Stomach (tissue), 19 donors: ENCODE measurements at places on chromosomes 2 and 18.

GRCh38 chr2:66470199-66470598, 35.3 kb downstream of the MEIS1 start:
- peak; percentile 50 for DNase-seq

DNA sequence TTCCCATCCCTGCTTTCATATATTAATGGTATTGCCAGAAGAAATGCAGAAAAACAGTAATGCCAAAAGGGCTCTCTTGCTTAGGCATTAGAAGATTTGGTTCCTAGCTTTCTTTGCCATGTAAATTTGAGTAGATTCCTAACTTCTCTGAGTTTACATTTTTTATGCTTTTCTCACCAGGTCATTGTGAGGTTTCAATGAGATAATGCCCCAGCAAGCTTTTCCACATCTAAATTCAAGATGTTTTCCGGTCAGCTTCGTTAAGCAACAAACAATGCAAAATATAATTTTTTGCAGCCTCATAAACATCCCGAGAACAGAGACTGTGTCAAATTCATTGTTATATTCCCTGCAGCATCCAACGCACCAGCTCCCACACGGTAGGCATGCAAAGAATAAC, 44.9 kb downstream of the NCKAP5 start:
- DNase-seq: no peak

DNA sequence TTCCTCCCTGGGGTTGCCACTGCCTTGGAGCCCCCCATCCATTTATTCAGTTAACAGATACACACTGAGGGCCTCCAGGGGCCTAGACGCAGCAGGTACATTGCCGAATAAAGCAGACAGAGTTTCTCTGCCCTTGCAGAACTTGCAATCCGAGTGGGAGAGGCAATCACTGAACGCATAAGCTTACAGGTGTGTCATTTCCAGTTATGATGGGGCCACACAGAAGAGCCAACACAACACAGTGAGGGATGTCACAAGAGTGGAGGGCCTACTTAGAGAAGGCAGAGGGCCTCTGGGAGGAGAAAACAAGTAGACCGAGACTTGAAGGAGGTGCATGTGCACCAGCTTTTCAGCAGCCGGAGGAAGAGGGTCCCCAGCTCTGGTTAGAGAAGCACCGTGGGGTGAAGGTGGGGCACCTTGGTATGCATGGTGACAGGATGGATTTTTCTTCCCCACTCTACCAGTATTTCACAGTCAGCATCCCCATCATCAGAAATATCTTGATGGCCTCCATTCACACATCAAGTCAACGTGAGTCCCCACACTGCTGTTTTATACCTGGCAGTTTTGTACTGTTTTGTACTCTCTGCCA, 150.9 kb downstream of the SMAD7 start:
- DNase-seq: peak; percentile 17

DNA sequence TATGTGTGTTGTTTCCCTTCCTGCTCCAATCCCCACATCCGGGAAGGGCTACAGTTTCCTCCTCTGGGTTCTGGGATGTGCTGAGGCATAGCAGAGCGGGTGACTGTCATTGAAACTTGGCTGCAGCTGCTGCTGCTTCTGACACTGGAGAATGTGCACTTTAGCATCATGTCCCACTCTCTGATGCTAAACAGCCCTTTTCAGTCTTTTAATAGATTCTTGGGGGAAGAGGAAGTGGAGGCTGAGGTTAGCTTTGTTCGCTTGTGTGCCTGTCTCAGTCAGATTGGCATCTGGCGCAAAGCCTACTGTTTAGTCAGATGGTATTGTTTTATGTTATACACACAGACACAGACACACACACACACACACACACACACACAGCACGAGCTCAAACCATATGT, 136.5 kb upstream of the RND3 start:
- no peak for DNase-seq
